ENCODE measurements at places on chromosomes 3 and 15. TPM values are rescaled to one million over a fixed set of nuclear protein-coding genes. Genes with fewer than 3 reads are reported as not detected.

- no peak overlapping the region for H3K4me3 ChIP-seq
- H3K27me3 ChIP-seq, result no peaks in the 10 kb centered on the region
- H3K27ac ChIP-seq, result peak overlapping the region; percentile 55
- peak; percentile 30 for DNase-seq
- H3K4me1 ChIP-seq, result peaks cover 21% of the 10 kb centered on the region
- H3K36me3 ChIP-seq, result no peaks in the 10 kb centered on the region
Measured at GRCh38 chr3:127688416-127689265, 15.9 kb downstream of the ABTB1 start.

DNA sequence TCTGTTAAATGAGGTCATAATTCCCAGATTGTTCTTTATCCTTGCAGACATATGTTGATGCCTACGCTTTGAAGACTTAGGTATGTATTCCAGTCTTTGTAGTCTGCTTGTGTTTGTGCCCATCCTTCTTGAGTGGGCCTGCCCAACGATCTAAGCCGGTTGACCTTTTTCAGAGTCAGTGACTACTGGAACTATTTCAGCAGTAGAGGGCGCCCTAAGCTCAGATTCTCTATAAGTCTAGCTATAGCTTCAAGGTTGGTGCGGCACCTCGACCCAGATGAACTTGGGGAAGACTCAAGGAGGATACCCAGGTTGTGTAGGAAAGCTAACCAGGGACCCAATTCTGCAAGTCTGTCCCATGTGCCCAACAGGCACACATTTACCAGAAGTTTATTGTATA is 228.8 kb upstream of the PPP2R3A start:
- H3K27ac ChIP-seq, result no peak overlapping the region
- no peaks in the 10 kb centered on the region for H3K4me1 ChIP-seq
- no peak overlapping the region for H3K4me3 ChIP-seq
- no peaks in the 10 kb centered on the region for H3K36me3 ChIP-seq

- H3K36me3 ChIP-seq, result no peaks in the 10 kb centered on the region
- no peak for DNase-seq
- H3K27ac ChIP-seq, result no peak overlapping the region
- H3K4me3 ChIP-seq, result no peak overlapping the region
Measured at GRCh38 chr3:49181351-49181750, 10.0 kb downstream of the KLHDC8B start.

C3orf38 gene
- 21.8 TPM for polyA plus RNA-seq
